DMS79 (cell line): ENCODE measurements at places on chromosomes 6 and 20.

- no peak for DNase-seq
These were observed 10.9 kb upstream of the PKIG start for GRCh38 chr20:44571362-44571988.

DNA sequence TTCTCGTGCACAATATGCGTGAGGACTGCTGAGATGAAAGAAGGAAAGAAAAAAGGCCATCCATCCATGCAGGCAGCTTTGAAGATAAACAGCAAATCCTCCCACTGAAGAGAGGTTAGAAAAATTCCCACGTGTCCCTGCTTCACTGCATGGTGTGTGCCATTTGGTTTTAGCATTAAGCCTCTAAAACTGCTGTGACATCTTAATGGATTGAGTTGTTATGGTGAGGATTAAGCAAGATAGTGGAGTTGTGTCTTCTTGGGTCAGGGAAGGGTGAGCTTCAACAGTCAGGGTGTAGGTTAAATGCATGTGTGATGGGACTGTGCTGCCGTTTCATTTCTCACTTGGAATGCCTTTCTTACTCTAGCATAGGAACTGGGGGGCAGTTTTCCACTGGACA lies 50.5 kb downstream of the ZNF831 start:
- DNase-seq = no peak

GRCh38 chr6:116113386-116113785 lies 12.5 kb downstream of the COL10A1 start:
- DNase-seq = no peak

GRCh38 chr20:36929290-36929689 lies 22.2 kb downstream of the SAMHD1 start:
- no peak for DNase-seq

DNA sequence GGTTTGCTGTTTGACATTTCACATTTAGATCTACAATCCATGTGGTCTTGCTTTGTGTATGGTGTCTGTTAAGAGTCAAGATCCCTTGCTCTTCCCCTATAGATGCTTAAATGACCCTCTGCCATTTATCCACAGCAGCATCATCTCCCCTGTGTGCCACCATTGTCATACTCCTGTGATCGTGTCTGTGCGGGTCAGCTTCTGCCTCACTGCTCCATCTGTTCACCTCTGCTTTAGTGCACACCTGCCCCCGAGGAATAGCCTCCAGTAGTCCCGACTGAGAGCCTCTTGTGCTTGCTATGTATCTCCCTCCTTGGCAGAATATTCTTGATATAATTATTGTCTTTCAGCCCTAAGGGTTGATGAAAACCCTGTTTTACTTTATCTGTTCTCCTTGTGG lies 551.2 kb downstream of the CDH26 start:
- no peak for DNase-seq

DNA sequence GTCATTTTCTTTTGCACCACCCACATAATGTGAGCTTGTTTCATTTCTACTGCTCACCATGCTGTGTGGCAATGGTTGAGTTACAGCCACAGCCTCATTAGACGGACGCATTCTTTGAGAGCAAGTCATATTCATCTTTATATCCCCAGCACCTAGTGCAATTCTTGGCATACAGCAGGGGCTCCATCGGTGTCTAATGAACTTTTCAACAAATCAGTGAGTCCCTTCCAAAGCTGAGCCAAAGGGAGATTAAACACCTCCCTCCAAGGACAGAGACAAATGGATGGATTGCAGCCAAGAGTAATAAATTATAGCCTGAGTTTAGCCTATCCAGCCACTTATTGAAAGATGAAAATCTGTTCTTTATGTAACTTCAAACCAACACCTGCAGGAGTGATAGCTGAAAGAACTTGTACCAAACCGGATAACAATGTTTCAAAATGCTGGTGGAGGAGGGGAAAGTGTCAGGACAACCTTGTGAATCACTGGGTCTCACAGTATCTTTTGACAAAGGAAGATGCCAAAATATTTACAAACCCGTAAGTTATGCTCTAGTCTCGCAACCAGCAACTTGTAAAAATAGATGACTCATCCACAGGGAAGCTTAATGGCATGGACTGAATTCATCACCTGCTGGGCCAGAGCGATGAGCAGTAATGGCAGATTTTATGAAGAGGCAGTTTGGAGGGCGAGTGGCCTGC lies 139.0 kb downstream of the PXDC1 start:
- no peak for DNase-seq

GRCh38 chr20:63658749-63659187 lies 656 bp downstream of the RTEL1 start:
- DNase-seq = no peak

GRCh38 chr6:165849534-165850430 lies 186.7 kb upstream of the PDE10A start:
- no peak for DNase-seq

GRCh38 chr20:37973059-37973910 lies 60.0 kb downstream of the TTI1 start:
- DNase-seq = no peak

GRCh38 chr20:52619101-52619500 lies 353.1 kb upstream of the TSHZ2 start:
- no peak for DNase-seq

DNA sequence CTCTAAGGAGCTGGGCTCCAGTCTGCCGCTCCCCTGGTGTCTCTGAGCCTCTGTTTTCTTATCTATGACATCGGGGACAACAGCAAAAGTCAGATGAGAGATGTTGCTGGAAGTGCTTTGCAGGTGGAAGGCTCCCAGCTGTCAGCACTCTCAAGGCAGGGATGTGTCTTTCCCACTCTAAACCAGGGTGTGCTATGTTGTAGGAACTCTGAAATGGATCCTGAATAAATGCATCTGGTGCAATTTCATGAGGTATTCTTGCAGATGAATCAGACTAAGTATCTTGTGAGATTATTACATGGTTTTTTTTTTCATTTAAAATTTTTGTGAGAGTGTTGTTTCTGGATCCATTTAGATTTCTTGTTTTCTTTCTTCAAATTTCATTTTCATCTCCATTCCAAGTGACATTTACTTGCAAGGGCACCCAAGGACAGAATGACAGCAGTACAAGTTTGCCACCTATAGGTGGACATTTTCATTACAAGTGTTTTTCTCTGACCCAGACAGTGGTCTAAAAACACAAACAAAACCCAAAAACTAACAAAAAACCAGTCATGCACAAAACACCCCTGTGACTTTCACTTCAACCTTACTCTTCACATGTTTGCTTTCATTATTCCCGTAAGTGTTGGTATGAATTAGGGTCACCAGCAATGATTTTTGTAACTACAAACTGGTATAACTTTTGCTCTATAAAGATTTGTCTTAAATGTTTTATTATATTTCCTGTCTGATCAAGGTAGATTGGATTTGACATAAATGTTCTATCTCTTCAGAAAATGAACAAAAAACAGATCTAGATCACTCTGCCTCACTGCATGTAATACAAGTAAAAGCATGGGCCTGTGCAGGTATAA lies 14.7 kb upstream of the SIM1 start:
- no peak for DNase-seq

DNA sequence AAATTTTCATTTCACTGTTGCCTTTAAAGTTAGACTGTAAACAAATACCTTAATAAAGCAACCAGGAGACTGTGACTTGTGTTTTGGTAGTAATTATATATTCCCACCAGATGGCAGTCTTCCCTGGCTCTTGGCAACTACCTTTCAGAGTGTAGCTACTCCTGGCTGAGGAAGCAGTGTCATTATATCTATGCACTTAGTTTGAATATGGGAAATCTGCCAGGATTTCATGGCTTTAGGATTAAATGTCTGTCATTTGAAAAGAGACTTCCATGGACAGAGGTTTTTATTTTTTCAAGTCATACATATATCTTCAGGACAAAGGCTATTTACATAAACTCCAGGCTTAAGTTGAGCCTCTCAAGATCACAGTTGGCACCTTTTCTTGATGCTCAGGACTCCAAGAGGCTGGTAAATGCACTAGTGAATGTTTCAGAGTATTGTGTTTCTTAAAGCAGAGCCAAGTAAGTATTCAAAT lies 160.1 kb downstream of the C6orf58 start:
- DNase-seq = peak; percentile 37

DNA sequence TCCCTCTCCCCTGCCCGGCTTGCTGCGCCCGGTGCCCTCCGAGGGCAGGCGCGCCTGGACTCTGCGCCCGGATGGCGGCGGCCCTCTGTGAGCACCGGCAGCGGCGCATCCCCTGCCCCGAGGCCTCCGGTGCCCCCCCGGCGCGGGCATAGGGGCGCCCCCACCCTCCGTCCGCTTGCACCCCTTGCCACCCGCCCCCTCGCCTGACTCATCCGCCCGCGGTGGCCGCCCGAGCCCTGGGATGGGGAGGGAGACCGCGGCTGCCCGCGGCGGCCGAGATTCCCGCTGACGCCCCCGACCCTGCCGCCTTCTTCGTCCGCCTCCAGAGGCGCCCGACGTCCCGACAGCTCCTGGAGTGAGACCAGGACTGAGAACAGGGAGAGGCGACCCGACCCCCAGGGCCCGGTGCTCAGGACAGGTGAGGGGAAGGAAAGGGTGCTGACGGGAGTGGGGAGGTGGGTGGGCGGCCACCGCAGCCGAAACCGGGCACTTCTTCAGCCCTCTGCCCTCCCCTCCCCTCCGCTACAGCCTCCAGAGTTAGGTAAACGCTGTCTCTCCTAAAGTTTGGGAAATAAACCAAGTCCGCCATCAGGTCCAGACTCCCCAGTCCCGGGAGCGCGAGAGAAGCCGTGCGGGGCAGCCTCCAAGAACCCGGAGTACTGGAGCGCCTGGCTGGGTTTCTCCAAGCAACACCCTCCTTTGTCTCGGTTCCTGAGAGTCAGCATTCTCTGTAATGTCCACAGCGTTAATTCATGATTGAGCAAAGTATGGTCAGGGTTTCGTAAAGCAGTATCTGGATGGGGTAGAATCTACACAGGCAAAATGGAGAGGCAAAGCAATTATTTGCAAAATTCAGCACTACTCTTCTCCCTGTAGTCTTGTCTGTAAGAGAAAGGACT lies 539 bp downstream of the TMEM200A start:
- DNase-seq = no peak

DNA sequence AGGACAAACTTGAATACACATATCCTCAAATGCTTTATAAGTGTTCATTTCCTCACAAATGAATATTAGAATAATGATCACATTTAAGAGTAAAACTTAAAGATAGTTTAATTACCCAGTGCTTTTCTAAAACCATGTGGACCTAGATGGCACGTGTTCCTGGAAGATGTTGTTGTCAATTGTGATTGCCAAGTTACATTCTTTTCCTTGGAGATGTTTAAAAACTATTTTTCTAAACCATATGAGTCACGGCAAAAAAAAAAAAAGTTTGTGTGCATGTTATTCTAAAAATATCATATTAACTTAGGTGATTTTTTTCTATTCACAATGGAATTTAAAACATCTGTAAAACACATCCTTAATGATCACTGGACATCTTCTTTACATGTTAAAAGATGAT lies 51.1 kb downstream of the RCAN2 start:
- DNase-seq = no peak
